ENCODE measurements at places on chromosomes 11 and 22. TPM values are rescaled to one million over a fixed set of nuclear protein-coding genes. Genes with fewer than 3 reads are reported as not detected.

Gene DRICH1
- polyA plus RNA-seq = 0.57 TPM

Gene PGA5
- 0.11 TPM for polyA plus RNA-seq

Gene GUCY1A2
- 0.07 TPM for polyA plus RNA-seq

Gene RPS13
- 1,256 TPM for polyA plus RNA-seq

Gene GTSE1
- polyA plus RNA-seq = 7.4 TPM

Gene SMIM35
- 0.02 TPM for polyA plus RNA-seq

Gene LGALS12
- 0.04 TPM for polyA plus RNA-seq

Gene PANX3
- not detected for polyA plus RNA-seq

Gene FAM180B
- polyA plus RNA-seq = not detected

Gene APOC3
- polyA plus RNA-seq = not detected

Gene TEAD1
- 10.4 TPM for polyA plus RNA-seq

Gene OR5B21
- polyA plus RNA-seq = not detected

Gene LRP4
- 2.6 TPM for polyA plus RNA-seq

Gene SLC22A6
- polyA plus RNA-seq = not detected

Gene MFRP
- not detected for polyA plus RNA-seq

Gene C22orf31
- polyA plus RNA-seq = 0.13 TPM

Gene SHANK2
- 0.84 TPM for polyA plus RNA-seq

Gene WBP2NL
- 0.59 TPM for polyA plus RNA-seq

Gene CYB5R2
- polyA plus RNA-seq = 20.7 TPM

Gene BCL2L13
- polyA plus RNA-seq = 18.1 TPM

Gene RBMXL2
- not detected for polyA plus RNA-seq

Gene PRG3
- not detected for polyA plus RNA-seq

Gene PRR5L
- polyA plus RNA-seq = 1.3 TPM

Gene GLYAT
- polyA plus RNA-seq = not detected

Gene SLC1A2
- polyA plus RNA-seq = not detected

Gene SLC17A6
- not detected for polyA plus RNA-seq

Gene ZP1
- 0.08 TPM for polyA plus RNA-seq

Gene PKDREJ
- polyA plus RNA-seq = 0.10 TPM

Gene MOGAT2
- polyA plus RNA-seq = not detected

Gene MRPL40
- 46.2 TPM for polyA plus RNA-seq

Gene SYNGR1
- polyA plus RNA-seq = 32.5 TPM

Gene C11orf16
- polyA plus RNA-seq = not detected

Gene MOV10L1
- 0.18 TPM for polyA plus RNA-seq

Gene ANGPTL5
- polyA plus RNA-seq = 0.04 TPM

Gene NPTXR
- polyA plus RNA-seq = 0.28 TPM

Gene ANKK1
- 0.67 TPM for polyA plus RNA-seq

Gene OR10A2
- polyA plus RNA-seq = not detected

Gene C1QTNF5
- 4.8 TPM for polyA plus RNA-seq

Gene KCNK4
- not detected for polyA plus RNA-seq

Gene NAV2
- 4.3 TPM for polyA plus RNA-seq

Gene FADS1
- 1.6 TPM for polyA plus RNA-seq

Gene CD6
- 1.4 TPM for polyA plus RNA-seq

Gene ABTB2
- polyA plus RNA-seq = 4.3 TPM

Gene SCN4B
- 0.75 TPM for polyA plus RNA-seq

Gene TMEM121B
- polyA plus RNA-seq = 0.33 TPM

Gene MMP3
- polyA plus RNA-seq = 0.01 TPM

Gene ACAT1
- polyA plus RNA-seq = 20.7 TPM

Gene FAM111B
- polyA plus RNA-seq = 3.1 TPM

Gene CCDC89
- polyA plus RNA-seq = 0.08 TPM

Gene DUSP8
- polyA plus RNA-seq = 0.84 TPM
